IMR-90 (cell line): ENCODE measurements at places on chromosomes 4 and X. TPM values are rescaled to one million over a fixed set of nuclear protein-coding genes. Genes with fewer than 3 reads are reported as not detected.

DNA sequence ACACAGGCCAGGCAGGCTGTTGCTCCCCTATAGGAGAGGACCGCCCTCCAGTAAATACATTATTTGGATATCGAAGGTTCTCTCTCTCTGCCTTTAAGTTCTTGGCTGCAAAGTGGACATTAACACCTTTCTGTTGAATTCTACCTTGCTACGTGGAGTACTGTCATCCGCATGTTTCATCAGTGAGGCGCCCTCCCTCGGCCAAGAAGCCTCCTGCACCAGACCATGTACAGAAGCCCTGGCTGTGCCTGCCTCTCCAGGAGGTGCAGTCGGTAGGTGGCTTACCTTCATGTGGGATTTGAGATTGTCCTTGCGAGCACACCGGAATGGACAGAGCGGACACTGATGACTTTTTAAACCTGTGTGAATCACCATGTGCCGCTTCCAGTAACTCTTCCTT lies 46.7 kb downstream of the ZNF827 start:
- no peak for DNase-seq

DNA sequence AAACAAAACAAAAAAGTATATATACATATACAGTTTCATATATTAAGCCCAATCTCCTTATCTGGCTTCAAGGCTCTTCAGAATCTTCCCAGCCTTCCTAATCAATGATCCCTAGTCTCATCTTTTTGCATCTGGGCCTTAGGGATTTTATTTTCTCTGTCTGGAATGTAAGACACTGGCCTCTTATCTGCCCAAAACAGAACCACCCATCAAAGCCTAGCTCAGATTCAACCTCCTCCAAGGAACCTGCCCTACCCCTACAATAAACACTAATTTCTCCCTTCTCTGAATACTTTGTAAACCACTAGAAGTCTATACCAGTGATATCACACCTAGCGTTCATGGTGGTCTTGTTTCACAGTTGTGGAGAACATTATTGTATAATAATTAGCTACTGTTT lies 23.2 kb upstream of the GAB1 start:
- no peak for DNase-seq

DNA sequence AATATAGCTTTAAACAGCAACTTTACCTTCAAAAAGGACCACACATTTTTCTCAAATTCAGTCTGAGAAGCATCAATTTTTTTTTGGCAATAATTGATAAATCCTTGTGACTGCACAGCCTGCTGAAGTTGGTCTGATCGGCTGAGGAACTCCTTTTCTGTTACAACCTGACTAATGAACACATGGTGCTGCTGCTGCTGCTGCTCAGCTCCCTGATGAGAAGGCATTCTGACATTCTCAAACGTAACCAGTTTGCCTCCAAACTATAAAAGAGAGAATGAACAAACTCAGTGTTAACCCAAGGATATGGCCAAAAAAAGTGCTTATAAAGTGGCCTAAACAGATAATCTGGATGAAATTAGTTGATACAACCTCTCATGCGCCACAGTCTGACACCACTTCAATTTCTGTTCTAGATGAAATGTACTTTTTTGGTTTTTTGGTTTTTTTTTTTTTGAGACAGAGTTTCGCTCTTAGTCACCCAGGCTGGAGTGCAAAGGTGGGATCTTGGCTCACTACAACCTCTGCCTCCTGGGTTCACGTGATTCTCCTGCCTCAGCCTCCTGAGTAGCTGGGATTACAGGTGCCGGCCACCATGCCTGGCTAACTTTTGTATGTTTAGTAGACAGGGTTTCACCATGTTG lies 26.5 kb downstream of the SEC31A start:
- DNase-seq = no peak

GRCh38 chr4:158170691-158171561 lies 1.9 kb downstream of the GASK1B start:
- DNase-seq = peak; percentile 23

DNA sequence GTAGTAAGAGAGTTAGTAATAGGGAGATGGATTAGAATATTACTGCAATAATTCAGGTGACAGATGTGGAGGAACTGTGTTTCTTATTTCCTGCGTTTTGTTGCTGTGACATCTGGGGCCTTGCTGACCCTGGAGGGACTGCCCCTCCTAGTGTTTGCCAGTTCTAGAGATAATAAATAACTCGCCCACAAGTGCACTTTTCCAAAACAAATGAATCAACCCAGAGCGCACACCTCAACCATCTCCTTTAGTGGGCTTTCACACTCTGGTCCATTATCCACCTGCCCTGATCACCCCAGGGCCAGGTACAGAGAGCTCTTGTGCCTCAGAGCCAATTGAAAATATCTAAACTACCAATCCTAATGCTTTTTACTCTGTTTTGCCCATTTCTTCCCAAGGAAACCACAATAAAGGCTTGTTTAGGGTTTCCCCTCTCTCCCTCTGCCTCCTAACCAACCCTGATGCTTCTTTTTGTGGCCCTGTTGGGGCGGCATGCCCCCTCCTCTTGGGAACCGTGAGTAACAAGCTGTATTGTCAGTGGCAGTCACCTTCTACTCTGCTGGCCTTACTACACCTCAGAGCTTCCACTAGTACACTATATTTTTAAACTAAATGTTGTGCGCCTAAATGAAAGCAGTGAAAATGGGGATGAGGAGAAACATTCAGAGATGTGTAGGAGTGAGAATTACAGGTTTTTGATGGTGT lies 270.5 kb downstream of the TENM3 start:
- DNase-seq = no peak

DNA sequence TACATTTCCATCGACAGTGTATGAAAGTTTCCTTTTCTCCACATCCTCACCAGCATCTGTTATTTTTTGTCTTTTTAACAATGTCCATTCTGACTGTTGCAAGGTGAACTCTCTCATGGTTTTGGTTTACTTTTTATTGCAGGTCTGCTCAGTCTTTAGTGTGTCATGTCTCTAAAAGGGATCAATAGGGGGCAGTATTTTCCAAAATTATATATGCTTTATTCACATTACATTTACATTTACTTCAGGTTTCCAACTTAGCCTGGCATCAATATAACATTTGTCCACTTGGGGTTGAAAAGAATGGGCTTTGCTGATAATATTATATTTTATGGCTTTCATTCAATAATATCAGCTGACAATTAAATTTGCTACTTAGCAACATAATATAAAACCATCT lies 265.0 kb upstream of the SLITRK2 start:
- DNase-seq = no peak

DNA sequence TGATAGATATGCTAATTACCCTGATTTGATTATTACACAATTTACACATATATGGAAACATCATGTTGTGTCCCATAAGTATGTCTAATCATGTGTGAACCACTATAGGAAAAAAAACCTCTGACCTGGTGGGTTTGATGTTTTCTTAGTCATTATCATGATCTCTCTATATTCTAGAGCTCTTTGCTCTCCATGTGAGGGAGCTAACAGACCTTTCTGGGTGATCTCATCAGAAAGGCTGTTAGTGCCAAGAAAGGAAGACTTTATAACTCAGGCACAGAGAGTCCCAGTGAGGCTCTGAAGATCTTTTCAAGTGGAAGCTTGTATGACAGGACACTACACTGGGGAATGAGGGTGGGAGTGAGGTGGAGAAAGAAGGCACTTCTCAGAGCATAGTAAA lies 527.7 kb upstream of the MAGEB2 start:
- DNase-seq = peak; percentile 76

GRCh38 chr4:57093845-57094831 lies 16.0 kb downstream of the IGFBP7 start:
- DNase-seq = no peak

Gene GAGE12J
- not detected in 2 replicates for total RNA-seq

Gene NEIL3
- total RNA-seq = 7.9 and 10.3 TPM in 2 replicates

Gene USP27X
- 3.6 and 6.3 TPM in 2 replicates for total RNA-seq
